ENCODE measurements at places on chromosomes 2 and 18.

- no peak for DNase-seq
Observed at GRCh38 chr18:59143441-59143840, 3.8 kb downstream of the SEC11C start.

DNA sequence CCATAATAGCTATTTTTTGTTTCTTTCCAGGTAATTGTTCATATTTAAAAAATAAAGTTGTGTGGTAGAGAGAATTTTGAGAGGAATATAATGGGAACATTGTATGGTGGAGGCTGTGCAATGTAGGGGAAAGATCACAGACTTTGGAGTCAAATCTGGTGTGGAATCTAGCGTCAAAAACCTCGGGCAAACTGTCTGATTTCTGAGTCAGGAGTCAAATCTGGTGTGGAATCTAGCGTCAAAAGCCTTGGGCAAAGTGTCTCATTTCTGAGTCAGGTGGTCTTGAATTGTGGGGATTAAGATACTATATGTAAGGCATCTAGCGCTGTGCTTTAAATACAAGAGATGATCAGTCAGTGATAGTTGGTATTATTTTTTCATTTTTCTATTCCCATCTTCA, 5.1 kb downstream of the PTPN4 start:
- no peak for DNase-seq

DNA sequence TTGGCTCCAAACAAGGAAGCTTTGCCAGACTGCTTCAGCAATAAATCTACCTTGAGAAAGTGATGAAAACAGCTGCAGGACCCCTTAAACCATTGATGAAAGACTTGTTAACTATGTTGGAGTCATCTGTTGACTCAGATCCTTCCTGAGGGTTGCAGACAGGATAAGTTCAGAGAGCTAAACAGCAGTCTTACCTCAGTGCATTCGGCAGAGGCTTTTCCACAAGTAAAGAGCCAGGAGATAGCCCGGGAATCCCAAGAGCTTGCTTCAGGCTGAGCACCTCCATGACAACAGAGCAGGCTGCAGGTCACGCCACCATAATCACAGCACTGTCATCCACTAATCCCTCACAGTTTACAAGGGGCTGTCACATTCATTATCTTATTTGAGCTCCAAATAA, 23.7 kb downstream of the KIAA2012 start:
- DNase-seq: no peak

- no peak for DNase-seq
Observed at GRCh38 chr2:213147538-213147937, 3.9 kb downstream of the IKZF2 start.

DNA sequence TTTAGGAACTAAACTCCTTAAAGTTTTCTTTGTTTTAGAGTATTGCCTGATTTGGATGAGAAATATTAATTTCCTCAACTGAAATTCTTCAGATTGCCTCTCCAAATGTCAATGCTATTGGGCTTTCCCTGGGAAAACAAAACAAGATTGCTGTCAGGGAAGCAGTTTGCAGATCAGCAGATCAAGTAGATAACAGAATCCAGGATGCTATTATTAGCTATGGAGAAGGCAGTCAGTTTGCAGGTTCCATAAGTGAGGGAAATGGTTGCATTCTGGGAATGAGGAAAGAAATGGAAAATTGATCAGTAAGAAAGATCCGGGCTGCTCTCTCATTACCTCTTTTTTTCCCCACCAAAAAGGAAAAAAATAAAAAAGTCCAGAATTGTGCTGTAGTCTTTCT, 11.0 kb downstream of the LINC00305 start:
- no peak for DNase-seq

DNA sequence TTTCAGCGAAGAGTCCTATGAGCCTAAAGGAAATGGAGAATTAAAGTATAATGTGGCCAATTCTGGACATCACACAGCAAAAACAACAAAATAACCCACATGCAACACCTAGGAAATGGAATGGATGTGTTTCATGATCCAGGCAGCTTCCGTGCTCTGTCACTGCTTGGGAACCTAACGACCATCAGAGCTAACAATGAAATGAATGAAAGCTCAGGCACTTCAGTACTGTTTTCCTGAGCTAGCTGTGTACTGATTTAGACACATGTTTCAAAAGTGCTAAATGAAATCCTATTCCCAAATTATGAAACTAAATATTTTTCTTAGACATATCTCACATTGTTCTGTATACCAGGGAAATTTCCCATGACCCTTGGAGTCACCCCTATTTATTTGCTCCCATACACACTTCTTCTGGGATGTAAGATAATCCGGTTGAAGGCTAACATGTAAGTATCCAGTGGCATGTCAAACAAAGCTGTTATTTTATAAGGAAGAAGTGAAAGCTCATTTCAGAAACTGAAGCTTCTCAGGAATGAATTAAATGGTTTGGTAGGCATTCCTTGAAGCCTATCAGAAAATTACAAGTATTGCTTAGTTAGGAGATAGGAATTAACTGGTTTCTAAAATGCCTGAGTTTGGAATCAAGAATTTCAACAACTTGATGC, 108.5 kb upstream of the RND3 start:
- no peak for DNase-seq

- no peak for DNase-seq
Observed at GRCh38 chr18:22434973-22435608, 17.4 kb upstream of the CTAGE1 start.

DNA sequence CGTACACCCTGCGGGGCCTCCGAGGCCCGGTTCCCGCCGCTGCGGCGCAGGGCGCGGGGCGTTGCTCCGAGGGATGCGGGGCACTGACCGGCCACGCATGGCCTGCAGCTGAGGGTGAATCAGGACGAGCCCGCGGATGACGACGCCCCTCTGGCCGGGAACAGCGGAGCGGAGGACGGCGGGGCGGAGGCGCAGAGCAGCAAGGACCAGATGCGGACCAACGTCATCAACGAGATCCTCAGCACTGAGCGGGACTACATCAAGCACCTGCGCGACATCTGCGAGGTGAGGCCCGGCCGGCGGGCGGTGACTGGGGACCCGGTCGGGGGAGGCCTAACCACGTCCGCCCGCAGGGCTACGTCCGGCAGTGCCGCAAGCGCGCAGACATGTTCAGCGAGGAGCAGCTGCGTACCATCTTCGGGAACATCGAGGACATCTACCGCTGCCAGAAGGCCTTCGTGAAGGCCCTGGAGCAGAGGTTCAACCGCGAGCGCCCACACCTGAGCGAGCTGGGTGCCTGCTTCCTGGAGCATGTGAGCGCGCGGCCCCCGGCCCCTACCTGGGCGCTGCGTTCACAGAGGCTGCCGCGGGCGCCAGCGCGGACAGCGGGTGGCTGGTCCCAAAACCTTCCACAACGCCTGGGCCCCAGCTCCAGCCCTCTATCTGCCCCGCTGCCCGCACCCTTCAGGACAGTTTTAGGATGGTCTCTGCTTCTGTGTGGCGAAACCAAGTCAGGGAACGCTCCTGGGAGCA, 53.2 kb downstream of the FAM168B start:
- DNase-seq: no peak

DNA sequence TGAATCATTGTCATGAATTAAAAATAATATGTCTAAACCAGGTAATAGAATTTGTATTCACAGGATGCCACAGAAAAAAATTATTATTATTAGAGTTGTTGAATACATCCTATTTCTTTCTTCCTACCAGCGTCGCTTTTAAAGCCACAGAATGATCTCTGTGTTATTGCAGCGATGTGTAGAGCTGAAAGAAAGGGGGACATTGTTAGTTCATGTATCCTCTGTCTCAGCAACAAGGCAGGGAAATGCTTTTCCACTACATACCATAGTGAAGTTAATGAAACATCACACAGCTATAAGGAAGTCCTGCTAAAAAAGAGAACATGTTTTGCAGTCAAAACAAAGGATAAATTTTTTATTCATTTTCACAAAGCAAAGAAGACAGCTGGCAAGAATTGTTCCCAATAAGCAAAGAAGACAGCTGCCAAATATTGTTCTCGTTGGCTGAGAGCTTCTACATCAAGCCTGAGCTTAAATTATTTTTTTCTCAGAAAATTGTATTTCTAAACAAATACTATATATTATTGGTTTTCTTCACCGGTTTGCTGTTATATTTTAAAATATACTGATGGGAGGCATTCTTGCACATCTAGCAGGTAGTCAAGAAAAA, 1234.4 kb downstream of the SUCLG1 start:
- no peak for DNase-seq

DNA sequence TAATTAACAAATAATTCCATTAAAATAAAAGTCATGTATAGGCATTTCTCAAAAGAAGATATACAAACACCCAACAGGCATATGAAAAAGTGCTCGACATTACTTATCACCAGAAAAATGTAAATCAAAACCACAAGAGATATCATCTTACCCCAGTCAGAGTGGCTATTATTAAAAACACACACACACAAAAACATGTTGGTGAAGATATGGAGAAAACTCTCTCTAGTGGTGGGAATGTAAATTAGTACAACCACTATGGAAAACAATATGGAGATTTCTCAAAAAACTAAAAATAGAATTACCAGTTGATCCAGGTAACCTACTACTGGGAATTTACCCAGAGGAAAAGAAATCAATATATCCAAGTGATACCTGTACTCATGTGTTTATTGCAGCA, 966.3 kb upstream of the POU3F3 start:
- no peak for DNase-seq

DNA sequence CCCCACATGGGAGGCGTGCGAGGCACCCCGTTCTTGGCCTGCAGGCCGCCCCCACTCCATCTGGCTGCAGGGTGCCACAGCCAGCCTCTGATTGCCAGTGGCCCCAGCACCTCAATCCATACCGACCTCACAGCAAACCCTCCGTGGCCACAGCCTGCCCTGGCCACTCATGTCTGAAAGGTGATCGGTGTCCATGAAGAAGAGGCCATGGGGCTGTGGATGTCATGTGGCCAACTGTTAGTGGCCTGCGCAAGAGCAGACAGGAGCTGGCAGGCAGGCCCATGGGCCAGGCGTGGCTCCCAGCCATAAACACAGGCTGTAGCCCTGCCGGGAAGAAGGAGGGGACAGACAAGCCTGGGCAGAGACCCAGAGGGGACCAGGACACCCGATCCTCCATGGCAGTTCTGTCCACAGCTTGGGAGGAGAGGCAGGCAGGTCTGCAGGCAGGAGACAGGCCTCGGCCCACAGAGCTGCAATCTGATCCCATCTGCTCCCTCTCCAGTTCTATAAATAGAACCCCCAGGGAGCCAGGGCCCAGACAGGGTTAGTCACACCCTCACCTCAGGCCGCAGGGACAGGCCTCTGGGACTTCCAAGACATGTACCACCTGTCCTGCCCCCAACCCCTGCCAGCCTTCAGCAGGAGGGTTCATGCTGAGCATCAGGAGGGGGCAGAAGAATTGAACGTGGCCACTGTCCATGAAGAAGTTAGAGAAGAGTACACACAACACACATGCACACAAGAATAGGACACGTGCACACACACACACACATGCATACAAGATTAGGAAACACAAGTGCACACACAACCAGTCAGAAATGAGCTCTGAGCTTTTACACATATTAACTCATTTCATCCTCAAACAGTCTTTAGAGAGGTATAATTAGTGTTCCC, 16.9 kb downstream of the STEAP3 start:
- DNase-seq: no peak

DNA sequence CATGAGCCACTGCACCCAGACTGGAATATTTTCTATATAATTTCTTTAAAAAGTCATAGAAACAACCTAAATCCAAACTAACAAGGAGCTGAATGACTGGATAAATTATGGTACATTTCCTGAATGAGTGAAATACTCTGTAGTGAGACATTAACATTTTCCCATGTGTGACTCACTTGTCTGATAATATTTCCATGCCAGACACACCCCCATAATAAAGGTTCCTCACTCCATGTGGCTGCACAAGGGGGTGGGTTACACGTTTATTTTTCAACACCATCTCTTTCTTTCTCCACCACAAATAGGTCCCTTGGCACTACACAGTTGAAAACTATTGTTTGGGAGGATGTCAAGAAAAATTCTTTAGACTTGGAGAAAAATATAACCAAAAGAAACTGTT, 266.3 kb upstream of the LYPD1 start:
- DNase-seq: no peak

DNA sequence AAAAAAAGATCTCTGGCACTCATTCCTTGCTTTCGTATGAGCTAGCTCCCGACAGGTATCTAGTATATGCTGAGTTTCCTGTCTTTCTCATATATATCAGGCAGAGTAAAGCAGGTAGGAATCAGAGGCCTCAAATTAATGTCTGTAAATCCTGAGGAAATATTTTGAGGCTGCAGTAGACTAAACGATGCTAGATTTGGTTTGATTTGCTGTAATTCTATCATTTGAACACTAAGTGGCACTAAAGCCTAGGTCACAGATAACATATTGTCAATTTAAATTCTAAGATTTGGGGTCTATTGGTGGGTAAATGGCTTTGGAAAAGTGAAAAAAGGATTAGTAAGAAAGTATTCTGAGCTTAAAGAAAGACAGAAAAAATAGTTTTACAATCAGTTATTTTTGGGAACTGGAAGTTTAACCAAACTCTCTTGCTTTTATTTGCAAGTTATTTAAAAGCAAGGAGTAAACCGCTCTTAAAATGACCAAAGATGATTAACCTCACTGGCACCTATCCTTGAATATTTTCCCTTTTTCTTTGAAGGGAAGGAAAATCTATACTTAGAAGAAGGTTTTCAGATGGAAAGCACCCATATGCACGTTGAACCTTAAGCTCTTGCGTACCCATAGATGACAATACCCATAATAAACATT, 37.6 kb upstream of the SLC4A10 start:
- no peak for DNase-seq

- no peak for DNase-seq
Observed at GRCh38 chr2:147756069-147756468, 88.8 kb upstream of the ACVR2A start.

DNA sequence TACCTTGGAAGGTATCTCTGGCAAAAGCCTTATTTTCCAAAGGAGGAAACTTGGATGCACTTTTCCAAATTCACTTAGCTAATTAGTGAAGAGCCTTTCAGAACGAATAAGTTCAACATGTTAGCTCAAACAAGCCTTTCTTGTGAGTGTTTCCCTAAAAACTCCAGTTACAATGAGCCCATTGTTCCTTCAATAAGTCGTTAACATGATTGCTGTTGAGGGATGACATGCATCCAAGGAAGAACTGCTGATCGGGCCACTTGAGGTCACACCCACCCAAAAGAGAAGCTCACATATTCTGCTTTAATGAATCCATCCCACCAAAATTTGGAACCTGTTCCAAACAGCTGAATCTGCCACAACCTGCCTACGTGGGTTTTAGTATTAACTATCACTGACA, 48.1 kb upstream of the SLC35G4 start:
- no peak for DNase-seq

DNA sequence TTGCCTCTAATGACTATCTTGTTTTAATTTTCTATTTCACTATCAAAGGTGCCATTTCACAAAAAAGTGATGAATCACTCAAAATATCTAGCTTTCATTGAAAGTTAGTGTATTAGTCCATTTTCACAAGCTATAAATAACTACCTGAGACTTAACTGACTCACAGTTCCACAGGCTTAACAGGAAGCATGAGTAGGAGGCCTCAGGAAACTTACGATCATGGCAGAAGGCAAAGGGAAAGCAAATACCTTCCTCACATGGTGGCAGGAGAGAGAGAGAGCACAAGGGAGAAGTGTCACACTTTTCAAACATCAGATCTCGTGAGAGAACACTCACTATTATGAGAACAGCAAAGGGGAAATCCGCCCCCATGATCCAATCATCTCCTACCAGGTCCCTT, 1220.4 kb upstream of the ZEB2 start:
- DNase-seq: no peak

- no peak for DNase-seq
Observed at GRCh38 chr2:69453475-69454129, 16.4 kb upstream of the NFU1 start.

GRCh38 chr18:63137999-63138435, 181.6 kb downstream of the BCL2 start:
- no peak for DNase-seq
